ENCODE measurements at places on chromosomes 4 and X.

DNA sequence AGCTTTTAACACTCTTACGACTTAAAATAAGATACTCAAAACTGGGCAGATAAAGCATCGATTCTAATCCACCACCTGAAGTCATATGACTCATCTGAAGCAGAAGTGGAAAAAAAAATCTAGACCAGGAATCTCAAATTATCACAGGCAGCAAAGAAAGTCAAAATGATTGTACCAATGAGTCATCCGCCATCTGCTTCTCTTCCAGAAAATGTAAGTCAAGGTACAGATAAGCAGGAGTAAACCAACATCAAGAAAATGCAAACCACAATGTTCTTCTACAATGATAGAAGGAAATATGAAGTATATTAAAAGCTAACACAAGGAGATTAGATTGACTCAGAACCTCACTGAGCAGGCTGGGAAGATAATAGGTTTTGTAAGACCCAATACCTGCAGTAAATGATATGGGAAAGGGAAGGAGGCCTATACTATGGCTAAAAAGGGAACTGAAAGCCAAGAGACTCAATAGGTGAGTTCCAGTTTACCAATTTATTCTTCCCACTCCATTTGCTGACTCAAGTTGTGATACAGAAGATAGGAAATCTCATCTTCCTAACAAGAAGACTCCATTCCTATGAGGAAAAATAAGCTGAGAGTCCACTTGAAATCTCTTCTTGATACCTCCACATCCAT is 88.4 kb upstream of the TET2 start:
- no peak for DNase-seq

DNA sequence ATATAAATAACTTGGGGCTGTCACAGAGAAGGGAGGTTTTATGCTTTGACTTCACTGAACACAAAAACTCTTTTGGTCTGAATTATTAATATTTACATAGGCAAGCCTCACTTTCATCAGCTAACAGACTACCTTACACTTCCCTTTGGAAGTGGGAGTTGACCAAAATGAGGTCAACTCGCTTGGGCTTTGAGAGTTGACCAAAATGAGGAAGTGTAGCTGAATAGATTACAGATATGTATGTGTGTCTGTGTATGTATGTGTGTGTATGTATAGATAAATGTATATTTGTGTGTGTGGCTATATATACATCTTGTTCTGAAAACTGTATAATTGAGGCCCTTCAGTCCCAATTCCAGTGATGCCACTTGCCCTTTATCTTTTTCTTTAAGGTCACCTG is 113.3 kb upstream of the IL13RA1 start:
- no peak for DNase-seq

DNA sequence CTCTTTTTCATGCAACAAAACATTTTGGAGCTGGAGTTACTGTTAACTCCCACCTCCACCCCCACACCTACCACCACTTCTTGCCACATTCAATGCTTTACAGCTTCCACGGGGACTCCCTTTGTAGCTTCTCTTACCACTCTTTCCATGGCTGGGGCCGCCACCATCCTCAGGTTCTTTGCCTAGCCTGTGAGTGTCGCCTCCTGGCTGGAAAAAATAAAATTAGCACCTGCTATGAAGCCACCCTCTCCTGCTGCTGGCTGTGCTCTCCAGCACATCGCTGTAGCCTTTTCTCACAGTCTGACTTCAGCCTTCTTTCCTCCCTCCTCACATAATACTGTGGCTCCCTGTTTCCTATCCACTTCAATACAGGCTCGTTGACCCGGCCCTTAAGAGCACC is 114.4 kb downstream of the FRAS1 start:
- no peak for DNase-seq

DNA sequence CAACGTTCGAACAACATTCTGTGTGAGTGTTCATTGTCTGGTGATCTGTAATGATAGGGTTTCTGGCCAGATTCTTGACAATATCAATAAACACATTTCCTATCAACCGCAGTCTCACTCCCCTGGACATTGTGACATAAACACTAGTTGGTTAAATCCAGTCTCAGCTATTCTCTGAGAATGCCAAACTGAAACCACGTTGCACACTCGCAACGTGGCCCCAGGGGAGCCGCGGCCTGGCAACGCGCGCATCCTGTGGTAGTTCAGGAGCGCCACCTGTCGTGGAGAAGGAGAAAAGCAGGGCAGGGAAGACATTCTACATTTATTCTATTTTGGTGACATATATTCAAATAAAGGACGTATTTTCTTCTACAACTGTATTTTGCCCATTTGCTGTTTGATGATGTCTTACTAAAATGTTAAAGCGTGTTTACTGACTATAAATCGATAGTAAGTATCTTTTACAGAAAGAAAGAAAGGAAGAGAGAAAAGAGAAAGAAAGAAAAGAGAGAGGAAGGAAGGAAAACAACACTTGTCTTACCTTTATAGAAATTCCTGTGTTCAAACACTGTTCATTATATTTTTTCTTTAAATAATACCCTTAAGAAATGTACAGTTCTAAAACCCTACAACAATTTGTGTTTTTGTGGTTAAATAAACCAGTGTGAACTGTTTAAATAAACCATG is 738.3 kb upstream of the FRG1 start:
- DNase-seq, result no peak

DNA sequence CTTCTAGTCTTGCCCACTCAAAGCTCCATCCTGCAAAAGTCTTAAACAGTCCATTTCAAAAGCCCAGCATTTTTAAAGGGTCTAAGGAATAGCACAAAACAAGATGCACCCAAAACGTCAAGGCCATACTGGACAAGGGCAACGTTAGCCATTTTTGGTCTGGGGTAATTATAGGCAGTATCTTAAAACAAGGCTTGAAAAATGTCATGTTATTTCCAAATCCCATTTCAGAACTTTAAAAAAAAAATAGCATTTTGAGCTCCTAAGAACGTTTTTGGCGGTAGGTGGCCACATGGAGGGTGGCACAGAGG is 584 bp upstream of the TMEM165 start:
- no peak for DNase-seq

DNA sequence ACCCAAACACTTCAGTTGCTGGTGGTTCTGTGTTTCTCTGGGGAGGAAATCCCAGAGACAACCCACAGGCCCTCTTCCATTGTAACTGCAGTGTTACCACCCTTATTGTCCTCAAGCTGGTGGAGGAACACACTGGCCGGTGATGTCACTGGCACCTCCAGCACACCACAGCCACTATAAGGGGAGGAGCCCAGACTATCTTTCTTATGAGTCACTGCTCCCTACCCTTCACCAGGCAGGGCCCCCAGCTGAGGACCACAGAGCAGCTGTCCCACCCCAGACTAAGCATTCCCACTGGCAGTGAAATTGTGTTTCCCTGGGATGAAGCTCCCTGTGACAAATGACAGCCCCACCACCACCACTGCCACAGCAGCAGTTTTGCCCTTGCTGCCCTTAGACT is 171.8 kb upstream of the FGF16 start:
- DNase-seq, result no peak

- no peak for DNase-seq
Measured at GRCh38 chr4:22637306-22637705, 55.4 kb upstream of the GBA3 start.

GRCh38 chrX:122703762-122704161 is 480.3 kb upstream of the GRIA3 start:
- no peak for DNase-seq

DNA sequence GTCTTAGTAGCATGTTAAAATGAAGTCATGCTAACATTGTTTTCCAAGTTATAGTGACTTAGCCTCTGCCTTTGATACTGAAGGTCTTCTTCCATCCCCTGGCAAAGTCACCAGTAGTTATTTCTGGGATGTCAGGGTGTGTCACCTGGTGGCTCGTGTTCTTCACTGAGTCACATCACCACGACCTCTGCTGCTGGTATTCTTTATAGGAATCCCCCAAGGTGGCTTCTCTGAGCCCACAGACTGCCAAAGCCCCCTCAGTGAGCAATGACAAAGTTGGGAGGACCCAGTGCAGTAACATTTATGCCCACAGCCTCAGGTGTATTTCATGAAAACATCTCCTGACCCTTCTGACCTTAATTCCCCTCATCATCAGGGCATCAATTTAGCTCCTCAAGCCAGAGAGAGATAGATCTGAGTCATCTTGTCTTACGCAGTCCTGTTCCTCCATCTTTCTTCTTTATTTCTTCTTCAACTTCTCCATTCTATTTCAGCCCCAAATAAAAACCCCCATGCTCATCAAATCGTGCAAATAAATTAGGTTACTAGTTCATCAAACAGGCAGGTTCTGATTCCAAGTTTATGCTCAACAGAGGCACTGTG is 29.3 kb upstream of the GPRIN3 start:
- no peak for DNase-seq

GRCh38 chr4:24923550-24923949 is 10.7 kb upstream of the CCDC149 start:
- DNase-seq, result no peak

GRCh38 chrX:38774249-38774648 is 27.0 kb upstream of the MID1IP1 start:
- no peak for DNase-seq

DNA sequence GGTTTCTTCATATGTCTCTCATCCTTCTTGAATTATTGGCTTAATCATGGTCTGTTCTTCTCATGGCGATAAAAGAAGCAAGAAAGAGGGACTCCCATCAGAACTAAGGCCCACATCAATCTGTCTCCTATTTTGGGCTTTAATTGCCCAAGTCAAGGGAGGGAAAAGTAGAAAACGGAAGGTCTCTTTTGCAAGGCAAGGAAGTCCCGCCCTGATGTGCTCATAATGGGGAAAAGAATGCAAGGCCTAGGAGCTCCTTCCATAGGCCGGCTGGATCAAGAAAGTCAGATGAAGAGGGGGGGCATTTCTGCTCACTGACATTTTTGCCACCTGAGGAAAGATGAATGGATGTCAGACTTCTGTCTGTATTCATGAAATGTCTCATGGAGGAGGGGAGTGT is 127.7 kb upstream of the RPS6KA3 start:
- no peak for DNase-seq

GRCh38 chr4:110449947-110450346 is 26.0 kb upstream of the ENPEP start:
- DNase-seq, result no peak

- DNase-seq, result no peak
Measured at GRCh38 chr4:74950200-74950599, 17.3 kb downstream of the PARM1 start.

GRCh38 chr4:89077761-89078160 is 20.8 kb upstream of the FAM13A start:
- no peak for DNase-seq

DNA sequence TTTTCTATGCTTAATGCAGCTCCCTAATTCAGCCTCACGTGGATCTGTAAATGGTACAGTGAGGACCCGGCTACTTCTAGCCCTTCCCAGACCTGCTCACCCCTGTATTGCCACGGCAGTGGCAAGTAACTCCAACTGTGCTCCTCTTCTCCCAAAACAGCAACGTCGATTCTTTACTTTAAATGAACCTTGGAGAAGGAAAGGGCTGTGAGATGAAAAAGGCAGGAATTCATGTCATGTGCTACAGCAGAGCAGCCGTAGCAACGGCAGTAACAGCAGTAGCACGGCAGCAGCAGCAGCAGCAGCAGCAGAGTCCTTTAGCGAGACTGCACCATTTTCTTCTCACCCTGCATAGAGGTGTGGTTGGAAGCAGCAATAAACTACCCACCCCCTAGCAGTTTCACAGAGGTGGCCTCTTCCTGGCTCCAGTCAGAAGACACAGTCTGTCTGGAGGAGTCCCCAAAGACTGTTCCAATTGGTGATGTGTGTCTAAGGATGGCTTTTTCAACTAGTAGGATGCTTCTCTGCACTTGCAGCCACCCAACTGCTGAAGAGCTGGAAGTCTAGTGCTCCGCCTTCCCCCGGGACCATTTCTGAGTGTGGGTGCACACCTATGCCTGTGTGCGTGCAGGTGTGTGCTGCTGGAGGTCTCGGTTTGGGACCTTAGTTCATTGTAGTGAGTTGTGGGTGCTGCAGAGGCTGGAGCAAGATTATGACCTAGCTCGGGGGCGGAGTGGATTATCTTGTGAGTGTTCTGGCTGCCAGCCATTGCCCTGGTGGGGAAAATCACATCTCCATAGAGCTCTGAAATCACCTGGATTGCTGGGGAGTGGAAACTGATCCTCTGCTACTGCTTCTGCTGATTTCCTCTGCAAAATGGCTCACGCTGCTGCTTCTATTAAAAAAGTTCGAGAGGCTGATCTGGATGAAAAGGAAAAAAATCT is 67.2 kb downstream of the ANK2 start:
- no peak for DNase-seq

DNA sequence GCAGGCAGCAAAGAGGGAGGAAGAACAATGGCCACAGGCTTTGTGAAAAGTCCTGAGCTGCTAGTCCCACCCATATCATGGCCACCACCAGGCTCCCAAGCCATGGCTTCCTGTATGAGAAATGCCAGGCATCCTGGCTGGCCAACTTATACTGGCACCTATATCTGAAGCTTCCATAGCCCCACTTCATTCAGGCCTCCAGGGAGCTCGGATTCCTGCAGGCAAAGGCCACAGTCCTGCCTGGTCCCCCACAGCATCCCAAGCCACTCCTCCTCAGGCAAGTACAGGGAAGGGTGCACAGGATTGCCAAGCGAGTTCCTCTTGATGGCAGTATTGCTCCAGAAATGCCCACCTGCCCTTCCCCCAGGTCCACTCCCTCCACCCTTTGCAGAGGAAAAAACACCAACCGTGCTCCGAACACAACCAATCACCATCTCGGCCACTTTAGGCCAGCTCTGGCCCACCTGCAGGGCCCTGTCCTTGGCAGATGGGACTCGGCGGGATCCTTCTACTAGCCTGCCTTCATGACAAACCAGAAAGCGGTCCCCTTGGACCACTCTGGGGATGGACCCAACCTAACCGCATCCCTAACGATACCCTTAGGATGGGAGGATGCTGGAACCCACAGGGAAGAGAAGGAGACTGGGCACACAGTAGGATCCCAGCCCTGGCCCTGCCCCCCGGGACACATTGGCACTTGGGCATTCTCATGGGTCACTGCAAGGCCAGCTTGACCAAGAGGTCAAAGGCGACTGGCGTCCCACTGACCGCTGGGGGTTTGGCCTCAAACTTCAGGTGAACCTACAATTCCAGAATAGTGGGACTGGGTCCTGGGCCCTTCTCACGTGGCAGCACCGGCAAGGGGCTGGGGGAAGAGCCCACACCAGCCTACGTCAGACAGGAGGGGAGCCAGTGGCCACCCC is 220.4 kb upstream of the AGTR2 start:
- DNase-seq, result no peak
